ENCODE measurements at places on chromosomes 1 and 21.

- DNase-seq = no peak
Observed at GRCh38 chr1:16080422-16081150, 7.1 kb upstream of the FAM131C start.

DNA sequence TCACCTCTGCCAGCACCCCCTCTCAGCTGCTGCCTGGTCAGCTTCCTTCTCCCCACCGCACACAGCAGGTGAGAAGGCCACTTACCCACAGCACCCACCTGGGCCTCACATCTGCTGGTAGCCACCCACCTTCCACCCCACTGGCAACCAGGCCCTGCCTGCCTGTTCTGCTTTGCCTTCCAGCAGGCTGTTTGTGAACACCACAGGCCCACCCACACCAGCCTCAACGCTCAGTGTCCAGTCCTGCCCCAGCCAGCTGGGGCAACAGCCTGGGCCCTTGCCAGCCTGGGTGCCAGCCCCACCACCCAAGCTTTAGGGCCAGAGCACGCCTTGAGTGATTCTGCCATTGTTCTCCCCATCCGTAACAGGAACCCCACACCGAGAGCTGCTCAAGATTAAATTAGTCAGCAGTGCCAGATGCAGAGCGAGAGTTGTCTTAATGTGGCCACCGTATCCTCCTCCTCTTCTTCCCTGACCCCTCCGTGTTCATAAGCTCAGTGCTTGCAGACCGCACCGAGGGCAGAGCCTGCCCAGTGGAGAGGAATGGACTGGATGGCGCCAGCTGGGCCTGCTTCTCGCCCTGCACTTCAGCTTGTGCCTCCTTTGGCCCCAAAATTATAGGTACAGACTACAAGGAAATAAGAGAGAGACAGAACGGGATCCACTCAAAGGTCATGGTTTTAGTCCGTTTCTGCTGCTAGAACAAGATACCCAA, 120.3 kb upstream of the COL6A1 start:
- no peak for DNase-seq

GRCh38 chr1:39642796-39643195, 3.4 kb upstream of the HEYL start:
- no peak for DNase-seq

DNA sequence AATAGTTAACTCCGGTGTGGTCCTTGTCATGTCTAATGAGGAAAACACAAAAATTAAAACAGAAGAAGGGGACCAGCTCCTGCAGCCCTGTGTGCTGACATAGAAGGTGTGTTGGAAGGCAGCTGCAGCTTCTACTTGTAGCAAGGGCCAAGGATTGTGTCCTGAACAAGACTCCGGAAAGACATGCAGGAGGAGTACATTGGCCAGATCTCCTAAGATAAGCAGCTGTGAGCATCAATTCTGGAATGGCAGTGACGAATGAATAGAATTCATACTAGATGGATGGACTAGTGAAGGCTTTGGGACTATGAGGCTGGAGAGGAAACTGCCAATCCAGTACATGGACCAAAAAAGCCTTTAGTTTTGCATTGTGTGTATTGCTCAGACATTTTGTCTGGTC, 19.3 kb downstream of the RPS6KA1 start:
- no peak for DNase-seq

GRCh38 chr1:239322369-239322768, 64.0 kb upstream of the CHRM3 start:
- DNase-seq = no peak

- DNase-seq = no peak
Observed at GRCh38 chr1:65059930-65060538, 88.0 kb upstream of the AK4 start.

Measured in activated T-cell treated with anti-CD3 and anti-CD28 coated beads for 1 hour (primary cell).